ENCODE measurements at places on chromosomes 4 and X. TPM values are rescaled to one million over a fixed set of nuclear protein-coding genes. Genes with fewer than 3 reads are reported as not detected.

Gene TCEAL6
- total RNA-seq: not detected

Gene UGT2B11
- total RNA-seq: not detected

Gene TNIP3
- 18.9 TPM for total RNA-seq

Gene ARSJ
- total RNA-seq: not detected

Gene GLRA2
- not detected for total RNA-seq

Gene SPANXA1
- not detected for total RNA-seq
